ENCODE measurements at places on chromosomes 4 and X.

- no peak for DNase-seq
Observed at GRCh38 chr4:34824515-34824914, 1419.8 kb downstream of the ARAP2 start.

DNA sequence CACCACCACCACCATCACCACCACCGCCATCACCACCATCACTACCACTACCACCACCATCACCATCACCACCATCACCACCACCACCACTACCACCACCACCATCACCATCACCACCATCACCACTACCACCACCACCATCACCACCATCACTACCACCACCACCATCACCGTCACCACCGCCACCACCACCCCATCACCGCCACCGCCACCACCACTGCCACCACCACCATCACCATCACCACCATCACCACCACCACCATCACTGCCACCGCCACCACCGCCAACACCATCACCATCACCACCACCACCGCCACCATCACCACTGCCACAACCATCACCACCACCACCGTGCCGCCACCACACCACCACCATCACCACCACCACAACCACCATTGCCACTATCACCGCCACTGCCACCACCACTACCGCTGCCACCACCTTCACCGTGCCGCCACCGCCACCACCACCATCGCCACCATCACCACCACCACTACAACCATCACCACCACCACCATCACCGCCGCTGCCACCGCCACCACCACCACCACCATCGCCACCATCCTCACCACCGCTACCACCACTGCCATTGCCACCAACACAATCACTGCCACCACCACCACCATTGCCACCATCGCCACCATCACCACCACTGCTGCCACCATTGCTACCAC, 1511.3 kb upstream of the AGA start:
- no peak for DNase-seq

GRCh38 chrX:134186362-134187121, 50.4 kb upstream of the CCDC160 start:
- DNase-seq, result no peak

DNA sequence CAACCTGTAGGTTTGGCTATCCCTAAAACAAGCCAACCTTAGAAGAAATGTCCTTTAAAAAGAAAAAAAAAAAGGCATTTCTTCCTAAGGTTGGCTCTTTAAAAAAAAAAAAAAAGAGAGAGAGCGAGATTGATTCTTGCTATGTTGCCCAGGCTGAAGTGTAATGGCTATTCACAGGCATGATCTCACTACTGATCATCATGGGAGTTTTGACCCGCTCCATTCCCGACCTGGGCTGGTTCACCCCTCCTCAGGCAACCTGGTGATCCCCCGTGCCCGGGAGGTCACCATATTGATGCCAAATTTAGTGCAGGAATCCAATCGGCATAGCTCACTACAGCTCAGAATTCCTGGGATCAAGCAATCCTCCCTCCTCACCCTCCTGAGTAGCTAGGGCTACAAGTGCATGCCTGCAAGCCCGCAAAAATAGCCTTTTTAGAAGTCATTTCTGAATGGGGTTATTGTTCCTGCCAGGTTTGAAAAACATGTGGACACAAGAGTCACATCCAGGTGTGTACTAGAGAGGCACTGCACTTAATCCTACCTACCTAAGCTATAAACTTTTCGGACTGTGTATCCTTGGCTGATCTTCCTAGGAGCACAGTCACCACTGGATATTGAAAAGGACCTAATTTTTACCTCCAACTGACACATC, 61.4 kb upstream of the ZCCHC13 start:
- DNase-seq, result no peak

DNA sequence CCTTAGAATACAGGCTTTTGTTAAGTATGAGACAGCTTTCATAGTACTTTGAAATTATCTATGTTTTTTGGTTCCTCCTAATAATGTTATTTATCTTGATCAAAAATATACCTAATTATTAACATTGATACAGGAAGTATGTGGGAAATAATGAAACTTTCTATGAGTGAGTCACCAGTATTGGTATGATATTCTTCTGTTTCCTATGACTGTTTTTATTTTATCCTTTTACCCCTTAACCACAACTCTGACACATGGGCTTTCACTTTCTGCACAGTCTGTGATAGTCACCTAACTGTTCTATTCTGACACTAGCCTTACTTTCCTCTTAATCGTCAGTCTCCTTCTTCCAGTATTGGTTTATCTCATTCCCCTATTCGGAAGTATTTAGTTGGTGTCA, 4.7 kb downstream of the THAP9 start:
- no peak for DNase-seq

GRCh38 chr4:129883996-129884395, 788.0 kb downstream of the C4orf33 start:
- no peak for DNase-seq

DNA sequence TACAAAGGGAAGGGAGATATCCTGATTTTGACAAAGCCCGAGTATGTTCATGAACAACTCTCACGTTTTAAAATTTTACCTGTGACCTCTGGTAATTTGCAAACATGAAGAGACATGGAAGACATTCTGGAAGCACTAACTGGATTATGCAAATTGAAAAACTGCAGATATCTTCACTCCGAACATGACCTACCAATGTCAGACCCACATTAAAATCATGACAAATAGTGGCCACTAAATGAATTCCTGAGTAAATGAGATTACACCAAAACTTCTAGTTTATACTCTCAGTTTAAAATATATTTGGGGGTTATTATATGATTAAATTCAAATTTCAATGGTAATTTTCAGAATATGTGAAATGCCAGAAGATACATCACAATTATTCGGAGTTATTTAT, 19.9 kb upstream of the CBR4 start:
- no peak for DNase-seq

- DNase-seq, result peak; percentile 57
Observed at GRCh38 chr4:158938220-158939044, 164.4 kb upstream of the RAPGEF2 start.

GRCh38 chr4:133189147-133189517, 40.0 kb downstream of the PCDH10 start:
- DNase-seq, result no peak

GRCh38 chr4:108056418-108056817, 66.7 kb downstream of the HADH start:
- no peak for DNase-seq

GRCh38 chrX:139739138-139739537, 31.2 kb upstream of the MCF2 start:
- DNase-seq, result no peak

DNA sequence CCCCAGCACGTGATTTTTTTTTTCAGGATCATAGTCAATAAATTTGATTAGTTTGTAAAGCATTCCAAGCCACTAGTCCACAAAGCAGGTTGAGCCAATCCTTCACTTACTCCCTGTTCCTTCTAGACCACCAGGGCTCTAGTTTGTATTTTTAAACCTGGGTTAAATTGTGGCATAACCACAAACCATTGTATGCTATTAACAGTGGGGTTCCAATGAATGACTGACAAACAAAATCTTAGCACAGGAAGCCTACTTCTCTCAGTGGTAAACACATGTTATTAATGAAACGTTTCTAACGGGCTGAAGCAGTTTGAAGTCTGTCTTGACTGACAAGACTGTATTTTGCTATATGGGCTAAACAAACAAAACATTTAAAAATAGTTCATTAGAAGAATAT, 48.6 kb upstream of the GYPA start:
- no peak for DNase-seq

DNA sequence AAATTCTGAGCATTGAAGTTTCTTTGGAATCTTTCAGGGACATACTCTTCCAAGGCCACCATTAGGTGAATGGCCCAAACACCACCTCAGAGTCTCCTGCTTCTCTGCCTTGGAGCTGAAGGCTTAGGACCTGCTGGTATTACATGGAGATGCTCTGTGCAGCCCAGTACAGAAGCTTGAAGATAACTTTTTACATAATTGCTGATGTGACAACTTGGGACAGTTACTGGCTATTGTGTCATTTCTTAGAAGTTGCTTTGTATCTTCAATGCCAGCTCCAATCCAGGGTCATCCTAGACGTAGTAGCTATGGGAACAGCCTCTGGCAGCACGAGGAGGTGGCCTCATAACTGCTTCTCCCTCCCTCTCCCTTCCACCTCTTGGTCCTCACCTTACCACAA, 60.5 kb downstream of the RTL5 start:
- no peak for DNase-seq

DNA sequence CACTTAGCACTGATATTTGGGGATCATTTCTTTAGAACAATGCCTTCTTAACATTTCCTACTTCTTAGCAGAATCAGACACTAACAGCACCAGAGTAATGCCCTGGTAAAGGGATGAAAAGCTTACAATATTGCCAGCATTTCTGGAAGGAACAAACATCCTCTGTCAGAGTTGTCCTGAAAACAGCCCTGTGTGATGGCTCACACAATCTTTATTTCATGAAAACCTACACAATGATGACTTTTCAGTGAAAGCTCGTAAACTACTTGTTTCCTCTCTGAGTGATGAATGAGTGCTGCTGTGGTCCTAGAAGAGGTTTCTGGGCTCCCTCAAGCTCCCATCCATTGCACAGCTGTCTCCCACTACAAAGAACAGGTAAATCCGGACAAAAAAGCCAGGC, 52.8 kb downstream of the GPC4 start:
- DNase-seq, result no peak

DNA sequence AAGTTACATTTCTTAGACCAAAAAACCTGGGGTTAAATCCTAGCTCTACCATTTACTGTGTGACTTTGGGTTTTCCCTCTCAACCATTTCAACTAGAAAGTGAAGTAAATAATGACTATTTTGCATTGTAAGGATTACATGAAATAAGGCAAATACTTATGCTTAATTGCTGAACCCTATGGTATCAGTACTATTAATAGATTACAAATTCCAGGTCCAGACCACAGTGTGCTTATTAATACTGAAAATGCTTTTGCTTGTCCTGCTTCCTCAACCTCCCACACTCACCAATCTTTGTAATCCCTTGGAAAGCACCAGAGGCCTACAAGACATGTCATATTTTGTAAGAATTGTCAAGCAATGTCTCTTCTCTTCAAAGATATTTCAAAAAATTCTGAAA, 456.5 kb downstream of the SPOCK3 start:
- no peak for DNase-seq

DNA sequence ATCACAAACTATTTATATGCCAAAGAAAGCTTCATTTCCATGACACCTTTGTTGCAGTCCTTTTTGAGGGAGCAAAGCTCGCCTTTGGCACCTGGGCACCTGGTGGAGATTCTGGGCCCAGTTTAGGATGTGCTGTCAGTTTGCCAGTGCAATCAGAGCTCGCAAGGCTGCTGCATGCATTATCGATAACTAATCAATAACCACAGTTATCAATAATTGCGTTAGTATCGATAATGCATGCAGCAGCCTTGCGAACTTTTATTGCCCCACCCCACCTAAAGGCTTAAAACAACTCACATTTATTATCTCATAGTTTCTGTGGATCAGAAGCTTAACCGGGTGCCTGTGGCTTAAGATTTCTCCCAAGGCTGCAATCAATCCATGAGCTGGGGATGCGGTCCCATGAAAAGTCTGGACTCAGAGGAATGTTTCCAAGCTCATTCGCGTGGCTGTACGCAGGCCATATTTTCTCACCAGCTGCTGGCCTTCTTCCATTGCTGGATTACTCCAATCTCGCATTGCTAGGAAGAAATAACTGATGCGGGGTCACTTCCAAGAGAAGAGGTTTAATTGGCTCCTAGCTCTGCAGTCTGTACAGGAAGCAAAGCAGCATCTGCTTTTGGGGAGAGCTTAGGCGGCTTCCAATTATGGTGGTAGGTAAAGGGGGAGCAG, 6.2 kb upstream of the AFAP1 start:
- no peak for DNase-seq

- no peak for DNase-seq
Observed at GRCh38 chr4:6753891-6754290, 28.6 kb upstream of the KIAA0232 start.

GRCh38 chrX:39805022-39805421, 292.7 kb downstream of the BCOR start:
- DNase-seq, result no peak

DNA sequence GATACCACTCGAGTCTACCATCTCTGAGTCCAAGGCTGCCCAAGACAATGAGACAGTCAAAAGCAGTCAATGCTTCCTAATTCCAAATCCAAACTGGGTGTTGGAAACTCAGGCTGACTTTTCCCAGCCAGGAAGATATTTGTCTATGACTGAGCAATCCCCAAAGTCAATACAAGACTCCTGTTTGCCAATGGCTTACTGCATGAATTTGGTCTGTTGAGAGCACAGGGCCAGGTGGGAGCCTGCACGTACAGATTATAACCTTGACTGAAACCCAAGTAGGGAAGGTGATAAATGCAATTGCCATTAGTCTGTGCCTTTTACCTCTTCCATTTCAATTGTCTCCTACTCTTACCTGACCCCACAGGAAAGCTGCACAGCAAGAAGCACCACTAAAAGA, 72.6 kb upstream of the PPARGC1A start:
- no peak for DNase-seq

DNA sequence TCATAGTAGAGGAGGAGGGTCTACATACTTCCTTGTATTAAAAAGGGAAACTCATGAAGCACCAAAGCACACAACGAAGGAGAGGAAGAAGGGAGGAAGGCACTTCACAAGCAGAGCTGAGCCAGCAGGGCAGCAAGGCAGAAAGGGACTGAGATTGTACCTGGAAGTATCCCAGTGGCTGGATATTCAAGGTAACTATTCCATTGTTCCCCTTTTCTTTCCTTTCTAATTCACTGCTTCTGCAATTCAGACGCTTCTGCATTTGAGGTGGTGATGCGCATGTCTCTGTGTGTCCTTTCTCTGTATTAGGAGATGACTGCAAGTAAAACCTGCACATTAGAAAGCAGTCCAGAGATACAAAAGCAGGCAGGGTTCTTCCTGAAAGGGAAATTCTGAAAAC, 54.9 kb downstream of the UBQLN2 start:
- DNase-seq, result no peak

DNA sequence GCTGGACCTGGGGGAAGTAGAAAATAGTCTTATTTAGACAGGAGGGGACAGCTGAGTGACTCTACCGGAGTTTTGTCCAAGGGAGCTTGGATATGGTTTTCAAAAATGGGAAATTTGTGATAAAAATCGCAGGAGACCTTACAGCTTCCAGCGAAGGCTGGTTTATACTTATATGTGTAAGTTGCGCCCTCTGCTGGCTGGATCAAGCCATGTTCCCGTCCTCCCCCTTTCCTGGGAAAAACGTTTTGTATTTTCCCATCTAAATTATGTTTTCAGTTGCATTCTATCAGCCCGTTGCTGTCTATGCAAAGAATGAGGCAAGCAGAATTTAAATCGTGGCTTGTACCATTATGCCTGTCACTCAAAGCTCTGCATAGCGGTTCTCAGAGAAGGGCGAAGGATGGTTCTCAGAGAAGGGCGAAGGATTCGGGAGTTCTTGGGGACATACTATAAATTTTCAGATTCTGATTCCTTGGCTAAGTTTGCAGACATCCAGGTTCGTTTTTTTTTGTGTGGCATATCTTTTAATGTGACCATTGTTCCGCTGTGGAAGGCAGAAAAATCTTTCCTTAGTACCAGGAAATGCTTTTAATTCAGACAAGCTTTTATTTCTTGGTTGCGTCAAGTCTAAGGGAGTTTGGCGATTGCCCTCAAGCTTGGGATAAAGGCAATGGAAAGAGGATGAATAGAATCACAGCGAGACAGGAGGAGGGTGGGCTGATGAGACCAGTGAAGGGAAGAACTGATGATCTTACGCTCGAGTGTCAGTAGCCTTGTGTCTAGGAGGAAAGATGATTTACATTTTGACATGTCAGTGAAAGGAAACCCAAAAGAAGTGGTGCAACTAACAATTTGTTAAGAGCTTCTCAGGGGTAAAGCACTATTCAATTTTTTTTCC, 128.5 kb upstream of the ARX start:
- DNase-seq, result no peak
